Activated naive CD4-positive, alpha-beta T cell (primary cell): ENCODE measurements at places on chromosomes 12 and 14.

GRCh38 chr12:105674871-105675699 is 344.6 kb downstream of the C12orf75 start:
- no peak for DNase-seq

GRCh38 chr14:97432586-97432985 is 635.4 kb downstream of the VRK1 start:
- DNase-seq = no peak

- DNase-seq = no peak
Measured at GRCh38 chr12:75704208-75704607, 192.8 kb upstream of the KRR1 start.

DNA sequence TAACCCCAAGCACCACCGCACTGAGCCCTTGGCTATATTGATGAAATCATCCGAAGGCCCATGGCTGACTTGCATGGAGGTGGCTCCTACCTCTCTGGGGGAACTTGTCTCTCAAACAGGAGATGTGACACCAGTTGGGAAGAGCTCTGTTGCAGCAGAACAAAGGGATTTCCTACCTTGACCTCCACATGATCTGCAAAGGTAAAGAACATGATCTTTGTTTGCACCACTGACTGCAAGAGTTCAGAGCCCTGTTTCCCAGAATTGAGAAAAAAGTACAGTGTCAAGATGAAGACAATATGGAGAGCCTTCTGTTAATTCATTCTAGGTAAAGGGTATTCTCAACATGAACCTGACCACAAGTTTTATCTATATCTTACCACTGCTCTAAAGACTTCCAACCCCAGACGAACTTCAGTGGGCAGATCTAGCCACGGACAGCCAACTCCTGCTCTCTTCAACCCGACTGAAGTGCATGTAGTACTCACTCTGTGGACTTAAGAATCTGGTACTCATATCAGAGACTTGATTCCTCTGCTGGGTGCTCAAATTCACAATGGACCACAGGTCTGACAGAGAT is 32.1 kb downstream of the ZFYVE26 start:
- no peak for DNase-seq

DNA sequence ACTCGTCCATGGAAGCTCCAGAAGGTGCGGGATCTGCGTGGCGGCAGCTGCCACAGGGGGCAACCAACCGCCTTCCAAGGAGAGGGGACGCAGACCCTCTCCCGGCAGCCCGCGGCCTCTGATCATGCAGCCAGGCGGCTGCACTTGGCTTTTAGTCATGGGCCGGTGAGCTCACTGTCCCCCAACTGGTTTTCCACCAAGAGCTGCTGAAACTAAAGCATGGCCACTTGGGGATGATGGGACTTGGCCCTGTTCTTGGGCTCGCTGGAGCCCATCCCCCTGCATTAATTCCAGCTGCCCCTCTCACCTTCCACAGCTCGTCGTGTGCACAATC is 39.1 kb downstream of the CCDC85C start:
- DNase-seq = no peak

DNA sequence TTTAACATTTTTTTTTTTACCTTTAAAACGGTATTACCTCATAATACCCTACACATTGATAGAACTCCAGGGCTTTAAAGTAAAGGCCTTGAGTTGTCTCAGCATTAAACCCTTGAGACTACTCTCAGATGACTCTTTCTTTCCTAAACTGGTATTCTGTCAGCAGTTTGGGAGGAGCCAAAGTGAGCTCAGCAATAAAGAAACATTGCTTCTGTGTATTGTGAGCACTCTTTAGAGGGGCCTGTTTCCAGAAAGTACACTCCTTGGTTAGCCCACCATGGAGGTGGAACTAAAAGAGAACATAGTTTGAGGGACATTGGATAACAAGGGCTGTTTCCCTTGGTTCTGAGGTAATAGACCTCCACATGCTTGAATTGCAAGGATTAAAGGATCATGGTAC is 20.4 kb downstream of the MAP3K12 start:
- no peak for DNase-seq

DNA sequence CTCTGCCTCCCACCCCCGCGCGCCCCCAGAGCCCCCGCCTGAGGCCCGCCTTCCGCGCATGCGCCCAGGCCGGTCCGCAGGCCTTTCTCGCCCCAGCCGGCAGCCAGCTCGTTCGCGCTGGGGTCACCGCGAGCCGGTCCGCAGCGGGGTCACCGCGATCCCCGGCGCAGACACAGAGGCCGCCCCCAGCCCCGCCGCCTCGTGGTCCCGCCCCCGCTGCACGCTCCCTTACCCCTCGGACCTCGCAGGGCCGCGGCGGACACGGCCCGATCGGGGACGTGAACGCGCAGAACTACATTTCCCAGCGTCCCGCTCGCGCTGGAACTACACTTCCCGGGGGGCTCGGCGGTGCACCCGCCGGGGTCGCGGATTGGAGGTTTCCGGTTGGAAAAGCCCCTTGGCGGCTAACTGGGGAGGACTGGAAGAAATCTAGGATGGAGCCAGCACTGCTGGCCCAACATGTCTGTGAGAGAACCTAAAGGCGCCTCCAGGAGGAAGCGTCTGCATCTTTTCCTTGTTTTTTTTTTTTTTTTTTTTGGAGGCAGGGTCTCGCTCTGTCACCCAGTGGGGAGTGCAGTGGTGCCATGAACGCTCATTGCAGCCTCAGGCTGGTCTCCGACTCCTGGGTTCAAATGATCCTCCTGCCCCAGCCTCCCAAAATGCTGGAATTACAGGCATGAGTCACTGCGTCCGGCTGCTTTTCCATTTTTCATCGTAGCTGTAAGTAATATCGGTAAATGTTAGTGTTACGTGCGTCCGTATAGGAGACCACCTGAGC is at the start of gene ZNF605:
TSS of gene ZNF605 (minus strand) at position 296 of the 778 bp plus-strand sequence. CDS start 10,671 bp downstream, outside the sequence.
- DNase-seq = peak; percentile 65

DNA sequence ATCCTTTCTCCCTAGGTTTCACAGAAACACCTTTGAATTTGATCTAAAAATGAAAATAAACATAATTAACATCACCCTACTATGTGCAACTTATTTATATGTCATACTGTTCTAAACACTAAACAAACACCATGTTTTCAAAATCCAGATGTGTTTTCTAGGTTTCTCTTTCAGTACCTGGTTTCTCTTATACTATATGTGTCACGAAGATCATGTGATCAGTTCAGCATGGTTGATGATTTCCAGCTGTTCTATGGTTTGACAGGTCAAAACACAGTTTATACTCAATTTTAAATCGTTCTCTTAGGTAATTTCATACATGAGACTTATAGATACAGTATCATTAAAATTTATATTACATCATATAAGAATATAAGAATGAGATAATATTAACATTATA is 373.1 kb downstream of the SOX5 start:
- no peak for DNase-seq

- no peak for DNase-seq
Measured at GRCh38 chr14:68424443-68425172, 368.3 kb downstream of the ZFP36L1 start.
